SW480 (cell line): ENCODE measurements at places on chromosomes 2 and 18.

GRCh38 chr2:38754506-38754905 is 3.3 kb upstream of the SRSF7 start:
- no peak for DNase-seq

DNA sequence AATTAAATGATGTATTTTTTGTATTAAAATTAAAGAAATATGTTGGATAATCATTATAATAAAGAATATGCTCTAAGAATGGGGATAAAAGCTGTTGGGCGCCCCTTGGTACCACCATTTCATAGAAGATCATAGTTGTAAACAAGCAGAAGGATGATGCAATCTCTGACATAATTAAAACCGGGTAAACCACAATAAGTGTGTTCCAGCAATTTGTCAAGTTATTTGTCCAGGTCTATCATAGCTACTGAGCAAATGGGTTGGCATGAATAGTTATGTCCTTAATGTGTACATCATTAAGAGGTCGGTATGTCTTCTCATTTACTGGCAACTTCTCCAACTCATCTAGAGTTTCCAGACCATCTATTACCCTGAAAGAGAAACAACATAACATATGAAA is 6.7 kb upstream of the CLK1 start:
- DNase-seq, result no peak

GRCh38 chr18:6741232-6741663 is 11.7 kb downstream of the ARHGAP28 start:
- DNase-seq, result peak; percentile 15

GRCh38 chr2:188503975-188504374 is 212.3 kb downstream of the GULP1 start:
- DNase-seq, result no peak

DNA sequence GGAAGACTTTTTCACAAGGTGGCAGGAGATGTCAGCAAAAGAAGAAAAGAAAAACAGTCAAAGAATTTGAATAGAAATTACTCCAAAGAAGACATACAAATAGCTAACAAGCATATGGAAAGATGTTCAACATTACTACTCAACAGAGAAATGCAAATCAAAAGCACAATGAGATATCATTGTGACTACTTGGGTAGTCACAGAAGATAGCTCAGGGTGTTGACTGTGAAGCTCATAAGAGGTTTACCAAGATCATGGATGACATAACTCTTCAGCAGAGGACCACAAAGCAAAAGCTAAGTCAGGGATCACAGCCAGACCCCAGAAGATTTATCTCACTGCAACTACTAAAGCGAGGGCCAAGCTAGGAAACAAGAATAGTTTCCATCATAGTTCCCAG is 53.0 kb upstream of the TANK start:
- no peak for DNase-seq
